HFFc6 (cell line): ENCODE measurements at places on chromosomes 16 and 17. TPM values are rescaled to one million over a fixed set of nuclear protein-coding genes. Genes with fewer than 3 reads are reported as not detected.

DNA sequence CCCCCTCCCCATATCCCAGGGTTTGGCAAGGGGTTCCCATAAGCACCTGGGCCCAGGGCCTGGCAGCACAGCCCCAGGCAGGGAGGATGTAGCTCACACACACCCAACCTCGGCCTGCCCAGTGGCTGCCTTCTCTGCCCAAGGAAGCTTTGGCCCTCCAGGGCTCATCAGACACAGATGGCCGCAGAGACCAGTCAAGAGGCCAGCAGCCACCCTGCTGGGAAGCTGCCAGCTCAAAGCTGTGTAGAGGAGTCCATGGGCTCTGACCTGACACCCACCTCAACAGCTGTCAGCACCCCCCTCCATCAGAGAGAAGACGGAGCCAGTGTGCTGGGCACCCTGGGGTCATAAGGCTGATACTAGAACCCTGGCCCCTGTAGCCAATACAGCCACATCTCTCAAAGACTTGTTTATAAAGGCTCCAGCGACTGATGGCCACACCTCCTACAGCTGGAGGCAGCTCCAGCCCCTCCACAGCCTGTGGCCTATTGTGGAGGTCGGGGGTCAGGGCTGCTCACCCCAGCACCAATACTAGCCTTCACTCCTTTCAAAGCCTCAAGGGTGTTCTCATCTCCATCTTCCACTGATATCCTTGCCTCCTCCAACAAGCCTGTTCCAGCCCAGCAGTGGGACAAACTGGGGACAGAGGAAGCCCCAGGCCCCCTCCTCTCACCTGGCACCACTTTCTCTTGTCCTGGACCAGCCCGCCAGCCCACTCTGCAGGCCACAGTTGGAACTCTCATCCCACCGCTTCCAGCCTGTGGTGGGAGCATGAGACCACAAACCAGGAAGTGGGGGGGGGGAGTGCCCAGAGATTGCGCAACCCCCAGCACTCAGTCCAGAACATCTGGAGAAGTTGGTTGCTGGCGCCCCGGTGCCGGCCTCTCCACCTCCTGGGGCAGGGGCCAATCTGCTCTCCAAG, 2.2 kb upstream of the MPG start:
- H3K4me3 ChIP-seq, result peak overlapping the region; percentile 79
- peak overlapping the region; percentile 95 for H3K27ac ChIP-seq
- H3K27me3 ChIP-seq, result peaks cover 3% of the 10 kb centered on the region
- H3K36me3 ChIP-seq, result no peaks in the 10 kb centered on the region; the same call in 1 of the 2 replicates

DNA sequence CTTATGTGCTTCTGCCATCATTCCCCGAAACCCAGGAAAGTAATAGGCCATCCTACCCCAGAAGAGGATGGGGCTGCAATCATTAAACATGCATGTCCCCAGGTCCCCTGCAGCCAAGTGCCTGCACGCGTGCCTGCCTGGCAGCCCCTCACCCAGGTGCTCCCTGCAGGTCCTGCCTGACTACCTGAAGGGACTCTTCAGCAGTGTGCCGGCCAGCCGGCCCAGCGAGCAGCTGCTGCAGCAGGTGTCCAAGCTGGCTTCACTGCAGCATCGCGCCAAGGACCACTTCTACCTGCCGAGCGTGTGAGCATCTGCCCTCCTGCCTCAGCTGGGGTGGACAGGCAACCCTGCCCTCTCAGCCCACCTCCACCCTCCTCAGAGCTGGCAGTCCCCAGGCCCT, 16.2 kb upstream of the ALKBH5 start:
- no peak overlapping the region for H3K27ac ChIP-seq
- no peak overlapping the region for H3K4me3 ChIP-seq
- H3K27me3 ChIP-seq, result peaks cover 10% of the 10 kb centered on the region
- DNase-seq, result no peak
- no peaks in the 10 kb centered on the region for H3K4me1 ChIP-seq
- H3K36me3 ChIP-seq, result peaks cover 9% of the 10 kb centered on the region

DNA sequence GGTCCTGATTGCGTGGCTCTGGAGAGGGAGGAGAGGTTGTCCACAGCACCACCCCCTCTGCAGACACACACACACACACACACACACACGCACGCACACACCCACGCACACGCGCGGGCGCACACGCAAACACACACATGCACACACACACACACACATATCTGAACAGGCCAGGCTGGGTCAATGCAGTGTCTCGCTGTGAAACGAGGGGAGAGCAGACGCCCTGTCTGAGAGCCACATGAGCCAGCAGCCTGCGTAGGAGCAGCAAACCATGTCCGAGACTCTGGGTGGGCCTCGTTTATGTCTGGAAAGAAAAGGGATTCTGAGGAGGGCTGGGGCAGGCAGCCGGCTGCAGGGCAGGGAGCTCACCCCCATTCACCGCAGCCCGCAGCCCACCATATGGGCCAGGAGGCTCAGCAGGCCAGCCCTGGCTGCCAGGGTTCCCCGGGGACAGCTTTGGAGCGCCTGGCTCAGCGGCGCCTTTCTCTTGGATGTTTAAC, 93.3 kb upstream of the TNRC6C start:
- H3K27me3 ChIP-seq, result peaks cover 54% of the 10 kb centered on the region
- no peak overlapping the region for H3K4me3 ChIP-seq
- no peaks in the 10 kb centered on the region for H3K4me1 ChIP-seq
- H3K36me3 ChIP-seq, result no peaks in the 10 kb centered on the region
- no peak overlapping the region for H3K27ac ChIP-seq

- H3K27me3 ChIP-seq, result peaks cover 19% of the 10 kb centered on the region
- no peak for DNase-seq
- no peaks in the 10 kb centered on the region for H3K36me3 ChIP-seq
- peaks cover 17% of the 10 kb centered on the region for H3K4me1 ChIP-seq
Measured at GRCh38 chr16:88639231-88640038, 1.1 kb downstream of the IL17C start.

DNA sequence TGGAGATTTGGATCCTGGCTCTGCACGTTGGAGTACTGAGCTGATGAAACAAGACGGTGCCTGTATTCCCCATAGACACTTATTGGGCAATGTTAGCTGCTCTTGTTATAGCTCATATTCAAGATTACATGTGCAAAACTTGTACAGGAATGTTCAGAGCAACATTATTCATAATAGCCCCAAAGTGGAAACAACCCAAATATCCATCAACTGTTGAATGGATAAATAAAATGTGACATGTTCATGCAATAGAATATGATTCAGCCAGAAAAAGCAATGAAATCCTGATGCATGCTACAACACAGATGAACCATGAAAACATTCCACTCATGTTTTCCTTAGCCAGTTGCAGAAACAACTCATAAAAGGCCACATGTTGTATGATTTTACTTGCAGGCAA, 5.7 kb upstream of the SDR42E1 start:
- no peaks in the 10 kb centered on the region for H3K4me1 ChIP-seq
- no peak for DNase-seq
- no peak overlapping the region for H3K4me3 ChIP-seq
- no peak overlapping the region for H3K27ac ChIP-seq

DNA sequence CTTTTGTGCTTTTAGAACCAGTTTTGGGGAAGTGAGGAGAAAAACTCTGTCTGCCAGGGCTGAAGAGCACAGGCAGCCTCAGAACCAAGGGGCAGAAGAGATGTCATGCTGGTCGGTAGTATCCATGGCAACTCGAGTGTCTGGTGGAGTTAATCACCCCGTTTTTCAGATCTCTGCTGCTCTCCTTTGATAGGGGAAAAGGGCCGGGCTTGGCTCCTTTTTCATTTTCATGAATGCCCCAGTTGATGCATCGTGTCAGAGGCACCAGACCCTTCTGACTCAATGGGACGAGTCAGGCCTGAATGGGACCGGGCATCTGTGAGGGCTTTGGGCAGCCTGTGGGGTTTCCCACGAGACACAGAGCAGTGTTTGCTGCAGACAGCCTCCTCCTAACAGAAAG, 304.6 kb downstream of the ABCC12 start:
- no peak overlapping the region for H3K27ac ChIP-seq
- peaks cover 5% of the 10 kb centered on the region for H3K36me3 ChIP-seq
- H3K27me3 ChIP-seq, result peaks cover 18% of the 10 kb centered on the region
- peaks cover 12% of the 10 kb centered on the region for H3K4me1 ChIP-seq

- H3K27ac ChIP-seq, result no peak overlapping the region
- no peaks in the 10 kb centered on the region for H3K27me3 ChIP-seq
- no peaks in the 10 kb centered on the region for H3K36me3 ChIP-seq
- H3K4me3 ChIP-seq, result no peak overlapping the region
- DNase-seq, result no peak
Measured at GRCh38 chr16:6947291-6947690, 385.4 kb upstream of the RBFOX1 start.

DNA sequence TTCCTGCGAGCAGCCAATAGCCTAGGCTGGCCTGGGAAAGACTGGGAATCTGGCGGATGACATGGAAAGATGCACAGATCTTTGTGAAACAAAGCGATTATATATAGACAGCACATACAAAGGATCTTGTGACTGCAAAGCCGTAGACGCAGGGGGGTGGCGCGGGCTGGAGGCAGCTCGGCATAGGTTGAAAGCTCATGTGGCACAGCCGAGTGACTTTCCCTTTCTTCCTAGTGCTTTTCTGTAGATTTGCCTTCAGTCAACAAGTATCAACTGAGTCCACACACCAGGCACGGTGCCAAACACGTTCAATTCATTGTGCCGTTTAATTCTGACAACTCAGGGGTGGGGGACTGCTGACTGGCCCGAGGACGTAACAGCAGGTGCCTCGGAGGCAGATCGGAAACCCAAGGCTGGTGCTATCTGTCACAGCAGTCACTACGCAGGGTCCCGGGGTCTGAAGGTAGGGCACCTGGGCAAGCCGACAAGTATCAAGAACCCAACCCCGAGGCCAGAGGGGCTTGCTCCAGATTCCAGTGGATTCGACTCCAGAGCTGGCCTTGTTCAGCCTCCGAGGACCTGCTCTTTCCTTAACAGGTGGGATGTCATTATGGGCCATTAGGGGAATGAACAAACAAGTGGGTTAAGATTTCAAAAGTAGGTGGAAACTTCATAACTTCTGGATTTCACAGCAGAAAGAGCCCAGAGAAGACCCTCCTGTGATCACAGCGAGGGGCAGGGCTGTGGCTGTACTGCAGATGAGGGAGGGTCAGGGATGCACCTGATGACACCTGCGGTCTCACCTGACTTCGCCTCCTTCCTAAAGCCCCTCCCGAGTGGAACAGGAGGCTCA, 5.9 kb downstream of the PAM16 start:
- no peaks in the 10 kb centered on the region for H3K36me3 ChIP-seq
- no peak overlapping the region for H3K4me3 ChIP-seq
- H3K27me3 ChIP-seq, result peaks cover 7% of the 10 kb centered on the region; the same call in 1 of the 2 replicates
- no peak for DNase-seq
- peaks cover 9% of the 10 kb centered on the region for H3K4me1 ChIP-seq
- H3K27ac ChIP-seq, result no peak overlapping the region

GRCh38 chr16:606656-607307, 16.9 kb downstream of the RAB40C start:
- H3K4me1 ChIP-seq, result no peaks in the 10 kb centered on the region
- no peak overlapping the region for H3K4me3 ChIP-seq
- peaks cover 13% of the 10 kb centered on the region for H3K36me3 ChIP-seq

DNA sequence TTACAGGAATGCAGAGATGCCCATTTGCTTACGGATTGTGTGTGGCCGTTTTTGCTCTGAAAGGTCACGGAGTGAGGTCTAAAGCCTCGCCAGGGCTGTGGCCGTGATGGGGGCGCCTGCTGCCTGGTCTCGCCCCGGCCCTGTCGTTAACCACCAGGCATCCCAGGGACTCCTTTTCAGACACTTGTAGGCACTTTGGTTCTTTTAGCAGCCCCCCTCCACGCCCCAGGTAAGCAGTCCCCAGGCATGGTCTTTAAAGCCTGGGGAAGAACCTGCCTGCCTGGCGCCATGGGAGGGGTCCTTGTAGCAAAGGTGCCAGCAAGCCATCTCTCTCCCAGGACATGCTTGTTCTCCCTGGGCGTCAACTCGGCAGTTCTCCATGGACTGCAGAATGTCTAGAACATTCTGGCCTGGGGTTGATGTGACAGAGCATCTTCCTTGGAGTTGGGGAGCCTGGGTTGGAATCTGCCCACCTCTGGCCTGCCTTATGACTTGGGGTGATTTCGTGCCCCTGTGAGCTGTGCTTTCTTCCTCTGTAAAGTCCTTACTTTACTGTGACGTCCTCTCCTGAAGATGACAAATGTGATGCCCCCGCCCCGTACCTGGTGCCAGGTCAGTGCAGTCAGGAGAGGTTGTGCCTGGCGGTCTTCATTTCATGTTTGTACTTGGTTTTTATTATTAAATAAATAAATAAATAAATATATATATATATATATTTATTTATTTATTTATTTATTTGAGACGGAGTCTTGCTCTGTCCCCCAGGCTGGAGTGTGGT, 5.4 kb downstream of the KCTD5 start:
- H3K4me1 ChIP-seq, result no peaks in the 10 kb centered on the region
- H3K4me3 ChIP-seq, result no peak overlapping the region
- DNase-seq, result no peak
- no peaks in the 10 kb centered on the region; the same call in 1 of the 2 replicates for H3K36me3 ChIP-seq

GRCh38 chr17:4949321-4950074, 1.2 kb upstream of the PFN1 start:
- H3K4me3 ChIP-seq, result peak overlapping the region; percentile 81
- DNase-seq, result peak; percentile 54
- H3K36me3 ChIP-seq, result peaks cover 32% of the 10 kb centered on the region
- H3K27ac ChIP-seq, result peak overlapping the region; percentile 84
- peaks cover 63% of the 10 kb centered on the region for H3K4me1 ChIP-seq

- H3K4me3 ChIP-seq, result no peak overlapping the region
- no peak overlapping the region for H3K27ac ChIP-seq
- DNase-seq, result no peak
- H3K36me3 ChIP-seq, result no peaks in the 10 kb centered on the region
Measured at GRCh38 chr16:25366078-25366477, 108.4 kb upstream of the ZKSCAN2 start.

GRCh38 chr17:54085934-54086333, 263.2 kb downstream of the KIF2B start:
- H3K4me3 ChIP-seq, result no peak overlapping the region
- no peak for DNase-seq
- H3K36me3 ChIP-seq, result no peaks in the 10 kb centered on the region
- H3K4me1 ChIP-seq, result no peaks in the 10 kb centered on the region

DNA sequence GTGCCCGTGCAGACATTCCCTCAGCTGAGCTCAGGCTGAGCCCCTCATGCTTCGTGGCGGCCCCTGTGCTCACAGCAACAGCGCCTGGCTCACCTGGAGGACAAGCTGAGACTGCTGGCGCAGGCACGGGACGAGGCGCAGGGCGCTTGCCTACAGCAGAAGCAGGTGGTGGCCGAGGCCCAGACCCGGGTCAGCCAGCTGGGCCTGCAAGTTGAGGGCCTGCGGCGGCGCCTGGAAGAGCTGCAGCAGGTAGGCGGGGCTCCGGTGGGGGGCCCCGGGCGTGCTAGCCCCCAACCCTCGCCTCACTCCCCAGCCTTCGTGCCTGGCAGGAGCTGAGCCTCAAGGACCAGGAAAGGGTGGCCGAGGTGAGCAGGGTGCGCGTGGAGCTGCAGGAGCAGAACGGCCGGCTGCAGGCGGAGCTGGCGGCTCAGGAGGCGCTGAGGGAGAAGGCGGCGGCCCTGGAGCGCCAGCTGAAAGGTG, 1.4 kb upstream of the RAC3 start:
- H3K27me3 ChIP-seq, result peaks cover 4% of the 10 kb centered on the region
- H3K4me3 ChIP-seq, result no peak overlapping the region

RCVRN gene
- total RNA-seq, result not detected in 3 replicates

VMO1 gene
- 0.31 to 0.39 TPM in 2 of 3 replicates, not detected in the other for total RNA-seq

STX1B gene
- total RNA-seq, result 7.0 to 9.7 TPM (median 8.2 TPM) in 3 replicates

NDUFAF8 gene
- 76.8 to 93.8 TPM (median 88.5 TPM) in 3 replicates for total RNA-seq

PIPOX gene
- total RNA-seq, result 0.54 and 1.1 TPM in 2 replicates

C17orf107 gene
- 0.86 and 1.5 TPM in 2 replicates for total RNA-seq

CHMP6 gene
- 27.2 to 35.2 TPM (median 27.7 TPM) in 3 replicates for total RNA-seq

TVP23A gene
- total RNA-seq, result not detected in 3 replicates

LRRC75A gene
- total RNA-seq, result 0.15 to 0.33 TPM (median 0.23 TPM) in 3 replicates
